ENCODE measurements at places on chromosomes 11 and 22.

DNA sequence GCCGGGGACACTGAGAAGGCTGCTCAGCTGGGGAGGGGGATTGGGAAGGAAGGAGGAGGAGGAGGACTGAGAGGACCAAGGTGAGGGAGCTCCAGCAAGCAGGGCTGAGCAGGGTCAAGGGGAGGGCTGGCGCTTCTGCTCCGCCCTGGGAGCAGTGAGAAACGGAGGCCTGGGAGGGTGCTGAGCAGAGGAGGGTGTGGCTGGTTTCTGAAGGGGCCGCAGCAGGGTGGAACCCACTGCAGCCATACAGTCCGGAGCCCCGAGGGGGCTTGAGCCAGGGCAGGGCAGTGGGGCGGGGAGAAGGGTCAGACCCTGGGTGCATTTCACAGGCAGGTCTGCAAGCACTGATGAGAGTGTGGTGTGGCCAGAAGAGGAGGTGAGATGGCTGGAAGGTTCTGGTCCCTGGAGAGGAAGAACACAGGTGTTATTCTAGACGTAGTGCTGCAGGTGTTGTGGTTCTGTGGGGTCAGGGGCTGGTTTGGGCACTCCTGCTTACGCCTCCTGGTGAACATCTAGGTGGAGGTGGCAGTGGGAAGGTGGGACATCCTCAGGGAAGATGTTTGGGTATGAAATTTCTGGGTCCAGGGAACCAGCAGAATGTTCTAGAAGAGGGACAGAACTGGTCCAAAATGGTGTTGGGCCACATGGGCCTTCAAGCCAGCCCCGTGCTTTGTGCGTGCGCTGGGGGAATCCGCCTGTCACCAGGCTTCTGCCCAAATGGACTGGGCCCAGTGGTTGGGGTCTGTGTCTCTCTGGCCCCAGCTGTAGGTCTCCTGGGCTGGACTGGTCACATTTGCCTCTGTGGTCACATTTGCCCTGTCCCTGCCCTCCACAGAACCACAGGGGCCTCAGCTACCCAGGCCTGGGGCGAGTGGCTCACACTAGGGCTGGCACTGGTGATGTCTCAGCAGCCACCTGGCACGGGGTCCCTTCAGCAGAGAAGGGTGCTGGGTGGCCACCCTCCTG lies 714.7 kb downstream of the BRD1 start:
- no peak for DNase-seq

DNA sequence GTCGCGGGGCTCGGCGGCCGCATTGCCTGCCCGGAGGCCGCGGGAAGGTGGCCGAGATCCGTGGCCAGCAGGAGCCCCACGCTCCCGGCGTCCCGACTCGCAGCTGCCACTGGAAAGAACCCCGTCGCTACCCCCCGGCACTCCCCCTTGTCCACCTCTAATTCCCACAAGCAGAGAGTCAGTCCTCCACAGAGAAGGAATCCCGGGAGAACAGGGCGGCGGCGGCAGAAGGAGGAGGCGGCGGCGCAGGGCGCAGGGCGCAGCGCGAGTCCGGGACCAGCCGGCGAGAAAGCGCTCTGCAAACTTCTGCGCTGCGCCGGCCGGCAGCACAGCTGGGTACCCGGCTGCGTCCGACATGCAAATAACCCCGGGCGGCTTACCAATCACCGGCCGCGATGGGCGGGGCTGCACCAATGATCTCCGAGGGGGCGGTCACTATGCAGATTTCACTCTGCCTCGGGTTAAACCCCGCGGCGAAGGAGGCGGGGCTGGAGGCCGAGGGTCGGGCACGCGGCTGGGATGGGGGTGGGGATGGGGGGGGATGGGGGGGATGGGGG lies at the start of gene ABTB2:
TSS of gene ABTB2 (minus strand) at position 310 of the 557 bp plus-strand sequence.
- DNase-seq = no peak

- DNase-seq = peak; percentile 27
Observed at GRCh38 chr11:94638902-94639373, 71.8 kb downstream of the PIWIL4 start.

GRCh38 chr22:45059296-45059695 lies 49.5 kb upstream of the PHF21B start:
- no peak for DNase-seq

- peak; percentile 43 for DNase-seq
Observed at GRCh38 chr22:38311323-38311620, 6.0 kb downstream of the CSNK1E start.

- no peak for DNase-seq
Observed at GRCh38 chr11:104841185-104841584, 57.1 kb downstream of the CASP12 start.

- DNase-seq = no peak
Observed at GRCh38 chr11:88569342-88569741, 231.8 kb upstream of the CTSC start.

DNA sequence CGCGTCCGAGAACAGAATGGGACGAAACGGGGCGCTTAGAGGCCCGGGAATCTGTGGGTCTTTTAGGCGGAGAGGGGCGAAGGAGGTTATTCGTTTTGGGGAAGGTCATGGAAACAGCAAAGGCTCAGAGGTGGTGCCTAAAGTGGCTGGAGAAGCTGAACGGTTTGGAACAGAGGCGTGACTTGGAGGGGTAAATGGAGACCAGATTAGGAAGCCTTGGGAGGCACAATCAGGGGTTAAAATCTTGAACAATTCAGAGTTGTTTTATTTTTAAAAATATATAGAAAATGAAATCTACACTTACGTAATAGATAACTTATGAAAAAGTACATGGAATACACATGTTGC lies 247 bp upstream of the PLAAT5 start:
- DNase-seq = no peak

GRCh38 chr11:77320351-77320750 lies 18.9 kb upstream of the GDPD4 start:
- DNase-seq = no peak

DNA sequence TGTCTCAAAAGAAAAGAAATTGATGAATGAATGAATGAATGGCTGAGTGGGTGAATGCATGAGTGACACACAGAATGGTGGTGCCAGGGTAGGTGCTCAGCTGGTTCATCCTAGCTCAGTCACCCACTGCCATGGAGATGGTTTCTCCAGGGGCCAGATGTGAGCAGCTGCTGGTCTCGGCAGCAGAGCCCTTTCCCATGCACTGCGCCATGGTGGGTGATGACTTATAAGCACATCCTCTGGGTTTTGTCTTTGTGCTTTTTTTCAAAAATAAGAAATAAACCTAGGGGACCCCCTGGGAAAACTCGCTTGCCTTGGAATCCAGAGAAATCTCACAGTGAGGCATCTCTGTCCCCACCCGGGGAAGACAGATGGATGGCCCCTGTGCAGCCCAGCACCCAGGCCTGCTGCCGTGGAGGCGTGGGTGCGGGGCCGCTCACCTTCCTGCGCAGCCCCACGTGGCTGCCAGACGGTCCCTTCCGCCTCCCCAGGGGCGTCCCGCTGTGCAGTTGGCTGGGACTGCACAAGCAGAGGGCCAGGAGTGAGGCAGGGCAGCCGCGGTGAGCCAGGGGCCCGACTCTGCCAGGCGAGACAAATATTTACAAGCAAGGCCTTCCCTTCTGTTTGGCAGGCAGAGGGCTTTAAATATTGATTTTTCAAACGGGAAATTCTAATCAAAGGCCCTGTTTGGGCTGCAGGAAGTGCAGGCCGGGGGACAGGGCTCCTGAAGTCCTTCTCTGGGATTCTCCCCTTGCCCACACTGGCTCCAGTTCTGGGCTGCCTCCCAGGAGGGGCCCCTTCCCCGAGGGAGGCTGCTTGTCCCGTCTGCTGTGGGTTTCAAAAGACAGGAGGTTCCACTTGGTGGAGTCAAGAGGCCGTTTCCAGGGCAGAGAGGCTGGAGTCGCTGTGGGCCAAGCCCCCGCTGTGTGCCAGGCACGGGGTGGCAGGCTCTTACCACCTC lies 24.3 kb downstream of the MPPED1 start:
- DNase-seq = no peak

DNA sequence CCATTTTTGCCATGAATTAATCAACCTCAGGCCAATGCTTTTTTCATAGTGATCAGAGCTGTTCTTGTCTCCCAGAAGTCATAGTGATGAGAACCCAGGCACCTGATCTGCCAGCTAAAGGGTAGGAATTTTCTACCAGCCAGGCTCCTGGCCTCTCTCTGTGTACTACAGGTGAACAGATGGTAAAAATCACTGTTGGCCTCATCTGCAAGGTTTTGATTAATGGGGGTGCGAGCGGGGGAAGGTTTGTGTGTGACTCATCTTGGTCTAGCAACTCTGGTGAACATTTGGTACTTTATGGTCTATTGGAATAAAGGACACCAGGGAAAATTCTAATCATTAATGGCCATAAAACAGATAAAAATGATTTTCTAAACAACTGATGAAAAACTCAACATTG lies 14.4 kb upstream of the APOL4 start:
- DNase-seq = no peak

DNA sequence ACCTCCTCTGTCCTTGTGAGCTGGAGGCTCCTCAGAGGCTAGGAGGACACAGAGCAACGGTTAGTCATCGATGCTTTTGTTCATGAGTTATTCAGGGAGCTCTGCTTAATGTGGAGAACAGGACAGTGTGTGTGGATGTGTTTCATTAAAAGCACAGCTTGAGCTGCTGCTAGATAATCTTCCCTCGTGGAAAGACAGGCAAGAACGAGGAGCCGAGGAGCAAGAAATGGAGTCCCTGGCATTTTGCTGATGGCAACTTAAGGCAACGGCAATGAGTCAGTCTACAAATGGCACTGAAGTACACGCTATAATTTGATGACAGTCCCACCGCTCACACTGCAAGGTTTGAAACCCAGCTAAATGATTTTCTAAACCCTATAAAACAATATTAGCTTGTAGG lies 106.2 kb downstream of the IGLL1 start:
- no peak for DNase-seq

DNA sequence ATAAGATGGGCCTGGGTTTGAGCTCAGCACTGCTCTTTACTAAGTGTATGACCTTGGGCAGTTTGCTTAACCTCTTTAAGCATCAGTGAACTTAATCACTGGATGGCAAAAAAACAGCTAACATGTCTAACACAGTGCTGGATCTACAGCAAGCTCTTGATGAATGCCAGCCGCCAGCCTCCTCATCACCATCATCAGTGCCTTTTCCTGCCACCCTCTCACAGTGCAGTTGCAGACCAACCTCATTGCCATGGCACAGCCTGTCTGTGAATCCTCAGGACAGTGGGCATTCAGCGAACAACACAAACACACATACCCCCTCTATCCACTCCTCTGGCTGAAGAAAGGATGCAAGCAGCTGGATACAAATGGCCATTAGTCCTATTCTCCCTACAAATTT lies 133.0 kb downstream of the OPCML start:
- no peak for DNase-seq

- DNase-seq = no peak
Observed at GRCh38 chr11:92149996-92150395, 74.6 kb upstream of the FAT3 start.

DNA sequence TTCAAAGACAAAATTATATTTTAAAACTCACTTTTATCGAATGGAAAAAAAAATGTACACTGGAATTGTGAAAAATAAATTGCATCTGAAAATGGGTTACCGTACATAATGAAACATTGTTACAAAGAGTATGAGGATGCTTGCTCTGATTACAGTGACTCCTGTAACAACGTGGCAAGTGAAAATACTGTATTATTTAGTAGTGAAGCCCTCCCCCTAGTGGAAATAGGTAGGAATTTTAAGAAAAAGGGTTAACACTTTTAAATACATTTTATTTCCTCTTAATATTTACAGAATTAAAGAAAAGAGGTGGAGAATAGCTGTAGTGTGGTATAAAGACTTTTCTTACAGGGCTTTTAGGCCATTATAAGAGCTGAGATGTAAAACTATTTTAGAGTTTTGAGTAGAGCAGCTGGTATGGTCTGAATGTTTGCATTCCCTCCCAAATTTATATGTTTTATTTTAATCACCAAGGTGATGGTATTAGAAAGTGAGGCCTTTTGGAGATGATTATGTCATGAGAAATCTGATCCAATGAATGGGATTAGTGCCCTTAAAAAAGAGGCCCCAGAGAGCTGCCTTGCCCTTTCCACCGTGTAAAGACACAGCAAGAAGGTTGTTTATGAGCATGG lies 25.2 kb downstream of the FAM76B start:
- peak; percentile 77 for DNase-seq

GRCh38 chr11:42598341-42598740 lies 713.5 kb upstream of the API5 start:
- DNase-seq = no peak

DNA sequence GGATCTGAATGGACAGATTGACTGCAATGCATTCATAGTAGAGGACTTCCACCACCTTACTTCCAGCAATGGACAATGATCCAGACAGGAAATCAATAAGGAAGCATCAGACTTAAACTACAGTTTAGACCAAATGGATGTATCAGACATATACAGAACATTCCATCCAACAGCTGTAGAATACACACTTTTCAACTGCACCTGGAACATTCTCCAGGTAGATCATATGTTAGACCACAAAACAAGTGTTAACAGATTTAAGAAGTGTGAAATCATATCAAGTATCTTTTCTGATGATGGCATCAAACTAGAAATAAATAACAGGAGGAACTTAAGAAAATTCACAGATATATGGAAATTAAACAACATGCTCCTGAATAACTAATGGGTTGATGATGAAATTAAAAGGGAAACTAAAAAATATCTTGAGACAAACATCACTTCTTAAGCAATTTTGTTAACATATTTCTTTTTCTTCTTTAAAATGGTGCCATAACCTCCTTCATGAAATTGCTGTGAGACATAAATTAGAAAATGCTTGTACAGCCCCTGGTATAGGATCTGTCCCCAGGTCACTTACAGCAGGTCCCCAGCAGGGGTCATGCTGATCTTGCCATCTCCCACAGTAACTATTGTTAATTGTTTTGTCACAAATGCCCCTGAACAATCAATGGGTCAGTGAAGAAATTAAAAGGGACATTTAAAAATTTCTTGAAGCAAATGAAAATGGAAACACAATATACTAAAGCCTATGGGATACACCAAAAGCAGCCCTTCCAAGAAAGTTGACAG lies 100.0 kb upstream of the OR4B1 start:
- DNase-seq = peak; percentile 52

DNA sequence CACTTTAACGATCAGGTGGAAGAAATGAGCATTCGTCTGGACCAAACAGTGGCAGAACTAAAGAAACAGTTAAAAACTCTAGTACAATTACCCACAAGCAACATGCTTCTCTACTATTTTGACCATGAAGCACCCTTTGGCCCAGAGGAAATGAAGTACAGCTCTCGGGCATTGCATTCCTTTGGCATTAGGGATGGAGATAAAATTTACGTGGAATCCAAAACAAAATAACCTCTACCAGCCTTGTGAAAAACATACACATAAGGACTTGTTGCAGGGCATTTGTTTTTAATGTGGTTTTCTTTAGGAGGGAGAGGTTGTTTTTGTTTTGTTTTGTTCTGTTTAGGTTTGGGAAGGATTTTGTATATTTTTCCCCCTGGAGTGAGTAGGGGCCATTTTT lies 14.2 kb upstream of the TECTA start:
- no peak for DNase-seq

DNA sequence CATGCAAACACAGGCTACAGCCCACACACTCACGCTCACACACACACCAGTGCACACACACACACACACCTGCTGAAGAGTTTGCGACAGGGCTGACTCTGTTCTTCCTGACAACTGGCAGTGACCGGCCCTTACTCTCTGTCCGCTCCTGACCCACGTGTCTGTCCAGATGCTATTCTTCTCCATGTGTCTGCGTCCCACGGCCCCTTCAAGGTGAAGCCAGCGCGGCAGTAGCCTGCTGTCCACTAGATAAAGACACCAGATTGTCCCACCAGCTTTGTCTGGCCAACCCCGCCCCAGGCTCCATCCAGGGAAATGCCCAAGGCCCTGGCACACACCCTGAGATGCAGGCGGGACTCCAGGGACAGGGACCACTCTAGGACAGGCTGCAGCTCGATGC lies 713.9 kb downstream of the BRD1 start:
- no peak for DNase-seq

Measured in NAMALWA (cell line).